Suprapubic skin (tissue), 4 donors: ENCODE measurements at places on chromosomes 7 and 10. TPM values are rescaled to one million over a fixed set of nuclear protein-coding genes. Genes with fewer than 3 reads are reported as not detected.

Gene RBP3
- not detected for total RNA-seq

Gene SMURF1
- total RNA-seq, result 32.0 TPM

DNA sequence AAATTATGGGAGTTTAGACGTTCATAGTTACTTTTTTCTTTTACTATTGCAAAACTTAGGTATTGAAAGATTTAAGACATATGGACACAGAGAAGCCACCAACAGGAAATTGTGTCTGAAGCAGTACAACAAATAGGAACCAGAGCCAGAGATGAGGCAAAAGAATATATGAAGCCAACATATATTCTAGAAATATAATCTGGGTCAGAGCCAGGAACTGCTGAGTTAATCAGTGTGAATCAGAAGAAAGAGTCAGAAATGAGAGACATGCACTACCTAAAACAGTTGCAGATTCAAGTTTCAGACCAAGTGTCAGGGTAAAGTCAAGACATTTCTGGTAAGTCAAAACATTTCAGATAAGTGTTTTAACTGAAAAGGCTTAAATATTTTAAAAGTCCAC lies 67.7 kb downstream of the DGKB start:
- no peak for DNase-seq

DNA sequence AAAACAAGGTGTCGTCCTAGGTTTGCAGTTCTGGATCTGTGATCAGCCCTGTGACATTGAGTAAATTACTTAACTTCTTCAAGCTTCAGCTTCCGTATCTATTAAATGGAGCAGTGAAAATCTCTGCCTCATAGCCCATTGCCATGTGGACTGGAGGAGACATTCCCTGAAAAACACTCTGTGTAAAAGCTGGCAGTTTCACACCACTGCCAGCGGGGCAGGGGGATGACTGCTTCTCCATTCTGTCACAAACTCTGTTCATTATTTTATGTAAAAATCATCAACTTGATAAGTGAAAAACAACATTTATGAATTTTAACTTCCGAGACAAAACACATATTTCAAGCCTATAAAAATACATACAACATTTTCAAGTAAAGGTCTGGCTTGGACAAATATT lies 234.7 kb downstream of the BMPER start:
- no peak for DNase-seq

- no peak for DNase-seq
Observed at GRCh38 chr7:33677556-33677955, 227.8 kb upstream of the BMPER start.
